ENCODE measurements at places on chromosomes 3 and 15.

GRCh38 chr3:182671942-182672341 is 121.4 kb upstream of the ATP11B start:
- DNase-seq: no peak

GRCh38 chr3:45704301-45704943 is 15.2 kb downstream of the SACM1L start:
- DNase-seq: no peak

DNA sequence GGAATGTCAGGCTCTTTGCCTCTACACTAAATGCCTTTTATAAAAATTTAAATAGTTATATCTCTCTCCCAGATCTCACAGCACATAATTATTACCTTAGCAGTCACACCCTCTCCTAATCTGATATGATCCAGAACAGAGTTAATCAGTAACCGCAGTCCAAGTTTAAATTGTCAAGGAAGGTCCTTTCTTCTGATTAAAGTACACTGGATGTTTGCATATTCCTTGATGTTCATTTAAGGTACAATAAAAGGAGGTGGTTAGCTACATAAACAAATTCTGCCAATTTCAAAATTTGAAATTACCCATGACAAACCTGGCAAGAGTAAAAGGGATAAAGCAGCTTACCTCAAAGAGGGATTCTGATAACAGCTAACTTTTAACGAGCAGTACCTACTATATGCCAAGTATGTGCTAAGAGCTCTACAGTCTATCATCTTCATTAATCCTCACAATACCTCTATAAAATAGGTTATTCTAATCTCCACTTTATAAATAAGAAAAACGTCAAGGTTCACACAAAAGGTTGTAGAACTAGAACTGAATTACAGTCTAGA is 4.3 kb downstream of the GOLIM4 start:
- no peak for DNase-seq

- no peak for DNase-seq
These were observed 364.9 kb upstream of the DPPA4 start for GRCh38 chr3:109702252-109702651.

GRCh38 chr15:48984021-48984710 is 20.4 kb upstream of the SHC4 start:
- no peak for DNase-seq

DNA sequence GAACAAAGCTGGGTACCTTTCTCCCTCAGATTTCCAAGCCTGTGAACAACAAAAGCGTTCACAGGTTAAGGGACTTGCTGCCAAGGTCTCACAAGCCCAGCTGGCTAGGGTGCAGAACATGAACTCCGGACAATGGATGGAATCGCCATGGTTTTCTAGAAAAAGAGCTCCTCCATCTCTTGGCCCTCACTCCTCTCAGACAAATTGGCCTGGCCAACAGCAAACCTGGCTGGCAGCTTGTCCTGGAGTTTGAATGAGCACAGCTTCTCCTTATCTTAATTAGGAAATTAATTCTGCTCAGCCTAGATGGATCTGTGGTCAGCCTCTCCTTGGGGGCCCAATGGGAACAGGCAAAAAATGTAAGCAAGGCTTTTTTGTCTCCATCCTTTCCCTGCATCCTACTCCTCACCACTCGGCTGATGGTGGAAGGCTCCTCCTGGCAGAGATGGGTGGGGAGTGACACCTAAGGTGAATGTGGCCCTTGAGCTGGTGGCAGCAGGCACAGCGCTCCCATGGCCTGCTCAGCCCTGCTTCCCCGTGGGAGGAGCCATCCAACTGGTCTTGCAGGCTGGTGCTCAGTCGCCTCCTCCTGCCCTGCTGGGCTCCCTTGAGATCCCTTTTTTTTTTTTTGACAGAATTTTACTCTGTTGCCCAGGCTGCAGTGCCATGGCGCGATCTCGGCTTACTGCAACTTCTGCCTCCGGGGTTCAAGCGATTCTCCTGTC is 5.8 kb downstream of the KLHL25 start:
- no peak for DNase-seq

DNA sequence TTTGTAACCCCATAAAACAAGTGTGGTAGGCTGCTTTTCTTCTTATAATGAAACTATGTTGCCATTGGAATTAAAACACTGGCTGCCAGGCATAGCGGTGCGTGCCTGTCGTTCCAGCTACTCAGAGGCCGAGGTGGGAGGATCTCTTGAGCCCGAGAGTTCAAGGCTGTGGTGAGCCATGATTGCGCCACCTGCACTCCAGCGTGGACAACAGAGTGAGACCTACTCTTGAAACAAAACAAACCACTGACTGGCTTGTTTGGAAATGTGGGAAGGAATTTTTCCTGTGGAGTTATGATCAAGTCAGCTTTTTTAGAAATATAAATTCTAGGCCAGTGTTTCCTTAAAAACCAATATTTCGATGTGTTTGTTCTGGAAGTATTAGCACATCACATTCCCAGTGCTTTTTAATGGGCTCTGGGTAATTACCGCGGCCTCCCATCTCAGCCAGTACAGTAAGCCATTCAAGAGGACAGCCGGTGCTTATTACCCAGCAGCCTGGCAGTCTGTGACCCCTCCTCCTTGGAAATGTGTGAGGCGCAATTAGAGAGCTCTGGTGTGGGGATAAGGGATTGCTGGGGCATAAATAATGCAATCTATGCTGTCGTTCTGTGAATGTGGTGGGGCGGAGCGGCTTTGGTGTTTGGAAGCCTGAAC is 58.3 kb upstream of the TRAK1 start:
- peak; percentile 97 for DNase-seq

GRCh38 chr3:40096661-40097111 is 212.8 kb upstream of the EIF1B start:
- no peak for DNase-seq

DNA sequence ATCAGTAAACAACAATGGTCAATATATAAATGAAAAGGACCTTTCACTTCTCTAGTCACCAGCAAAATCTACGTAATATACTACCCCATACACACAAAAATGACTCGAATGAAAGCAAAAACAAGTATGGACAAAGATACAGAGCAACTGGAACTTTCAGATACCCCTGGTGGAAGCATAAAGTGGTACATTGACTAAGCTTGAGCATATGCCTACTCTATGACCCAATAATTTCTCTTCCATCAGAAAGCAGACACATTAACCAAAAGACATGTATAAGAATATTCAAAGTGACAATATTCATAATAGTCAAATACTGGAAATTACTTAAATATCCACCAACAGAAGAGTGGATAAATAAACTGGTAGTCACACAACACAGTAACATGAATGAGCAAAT is 86.0 kb downstream of the EFL1 start:
- DNase-seq: no peak

DNA sequence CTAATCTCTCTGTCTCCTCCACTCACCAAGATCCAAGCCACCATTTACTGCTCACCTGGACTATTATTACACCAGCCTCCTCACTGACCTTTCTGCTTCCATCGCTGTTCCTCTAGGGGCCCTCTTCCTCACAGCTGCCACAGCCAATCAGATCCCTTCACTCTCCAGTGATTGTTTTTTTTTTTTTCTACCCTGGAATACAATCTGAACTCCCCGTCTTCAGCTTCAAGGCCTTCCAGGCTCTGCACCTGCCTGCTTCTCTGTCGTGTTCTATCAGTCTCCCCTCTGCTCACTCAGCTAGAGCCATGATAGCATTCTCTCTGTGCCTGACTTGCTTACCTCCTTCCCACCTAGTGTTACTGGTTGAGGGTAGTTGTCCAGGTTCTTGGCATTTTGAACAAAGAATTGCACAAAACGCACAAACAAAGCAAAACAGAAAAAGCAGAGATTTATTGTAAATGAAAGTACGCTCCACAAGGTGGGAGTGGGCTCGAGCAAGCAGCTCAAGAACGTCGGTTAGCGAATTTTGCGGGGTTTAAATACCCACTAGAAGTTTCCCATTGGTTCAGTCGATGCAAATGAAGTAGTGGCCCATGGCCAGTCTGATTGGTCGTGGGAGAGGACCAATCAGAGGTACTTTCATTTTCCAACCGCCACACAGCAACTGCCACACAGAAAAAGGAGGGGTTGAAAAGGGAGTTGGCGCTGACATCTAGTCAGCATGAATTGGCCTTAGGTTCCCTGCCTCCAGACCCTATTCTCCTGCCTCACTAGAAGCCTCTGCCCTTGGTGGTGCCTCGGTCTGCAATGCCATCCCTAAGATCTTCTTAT is 188.9 kb downstream of the TLE3 start:
- DNase-seq: peak; percentile 75

GRCh38 chr15:64013179-64014062 is 32.9 kb downstream of the DAPK2 start:
- peak; percentile 30 for DNase-seq

GRCh38 chr3:128343287-128344051 is 123.2 kb downstream of the DNAJB8 start:
- no peak for DNase-seq

GRCh38 chr3:37591116-37591781 is 270.4 kb upstream of the CTDSPL start:
- peak; percentile 32 for DNase-seq

GRCh38 chr3:56819016-56819809 is 17.5 kb upstream of the ARHGEF3 start:
- DNase-seq: no peak

- no peak for DNase-seq
These were observed 197.0 kb downstream of the KLF13 start for GRCh38 chr15:31523655-31524049.

- peak; percentile 29 for DNase-seq
These were observed 28.4 kb downstream of the RASGRP1 start for GRCh38 chr15:38536201-38536676.

- DNase-seq: no peak
These were observed 9.3 kb downstream of the PARL start for GRCh38 chr3:183875411-183875810.

GRCh38 chr15:67115586-67115969 is 50.2 kb downstream of the SMAD3 start:
- DNase-seq: no peak

- DNase-seq: peak; percentile 98
These were observed at the start of gene GFM1 for GRCh38 chr3:158644345-158644908. Gene GFM1 (plus strand): TSS chr3:158644527. CDS start chr3:158644635, 108 bp downstream.

GRCh38 chr15:88998980-88999713 is 86.0 kb upstream of the MFGE8 start:
- DNase-seq: no peak

DNA sequence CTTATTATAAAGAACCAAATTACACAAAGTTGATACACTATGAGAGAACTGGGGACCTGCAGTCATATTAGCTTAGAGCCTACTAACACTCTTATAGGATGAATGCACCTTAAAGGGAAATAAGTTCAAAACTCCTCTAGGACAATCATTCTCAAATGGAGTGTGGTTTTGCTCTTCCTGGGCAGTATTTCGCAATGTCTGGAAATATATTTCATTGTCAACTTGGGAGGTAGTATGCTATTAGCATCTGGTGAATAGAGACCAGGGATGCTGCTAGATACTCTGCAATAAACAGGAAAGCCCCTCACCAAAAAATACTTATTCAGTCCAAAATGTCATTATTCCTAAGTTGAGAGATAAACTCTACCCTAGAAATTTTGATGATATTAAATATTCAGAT is 451.4 kb upstream of the ARPP21 start:
- no peak for DNase-seq

DNA sequence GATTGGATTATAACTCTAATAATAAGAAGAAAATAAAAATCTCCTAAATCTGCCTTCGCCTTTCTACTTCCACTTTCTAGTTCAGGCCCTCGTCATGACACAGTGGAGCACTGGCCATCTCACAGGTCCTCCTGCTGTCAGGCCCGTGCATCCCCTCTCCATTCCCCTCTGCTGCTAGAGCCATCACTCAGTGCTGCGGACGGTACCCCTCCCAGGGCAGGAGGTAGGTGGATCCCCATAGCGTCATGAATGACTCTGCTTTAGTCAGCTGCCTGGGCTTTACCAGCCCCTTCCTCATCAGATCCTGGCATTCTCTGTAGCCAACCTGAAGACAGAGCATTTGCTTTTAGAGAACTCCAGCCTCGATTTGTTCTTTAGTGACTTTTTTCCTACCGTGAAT is 12.0 kb upstream of the PPP1R2 start:
- no peak for DNase-seq

GRCh38 chr15:42449770-42450424 is 41.0 kb downstream of the ZNF106 start:
- no peak for DNase-seq

DNA sequence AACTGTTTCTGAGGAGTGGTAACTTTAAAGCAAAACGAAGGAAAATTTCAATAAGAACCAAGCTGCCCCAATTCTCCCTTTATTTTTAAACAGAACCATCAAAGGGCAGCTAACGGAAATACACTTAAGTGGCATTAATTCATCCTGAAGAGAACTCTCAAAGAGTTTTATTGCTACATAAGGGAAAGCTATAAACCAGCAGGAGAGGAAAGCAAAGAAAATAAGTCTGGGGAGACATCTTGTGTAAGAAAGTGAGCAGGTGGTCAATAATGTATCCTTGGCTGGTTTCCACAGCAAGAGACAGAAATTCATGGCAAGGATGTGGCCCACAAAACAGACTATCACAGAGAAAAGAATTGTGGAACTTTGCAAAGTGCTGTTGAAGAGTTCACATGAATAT is 40.0 kb upstream of the CMSS1 start:
- DNase-seq: no peak

GRCh38 chr15:45650889-45651525 is 16.2 kb downstream of the SQOR start:
- no peak for DNase-seq

- DNase-seq: no peak
These were observed 74.5 kb downstream of the NSUN3 start for GRCh38 chr3:94137377-94137776.

DNA sequence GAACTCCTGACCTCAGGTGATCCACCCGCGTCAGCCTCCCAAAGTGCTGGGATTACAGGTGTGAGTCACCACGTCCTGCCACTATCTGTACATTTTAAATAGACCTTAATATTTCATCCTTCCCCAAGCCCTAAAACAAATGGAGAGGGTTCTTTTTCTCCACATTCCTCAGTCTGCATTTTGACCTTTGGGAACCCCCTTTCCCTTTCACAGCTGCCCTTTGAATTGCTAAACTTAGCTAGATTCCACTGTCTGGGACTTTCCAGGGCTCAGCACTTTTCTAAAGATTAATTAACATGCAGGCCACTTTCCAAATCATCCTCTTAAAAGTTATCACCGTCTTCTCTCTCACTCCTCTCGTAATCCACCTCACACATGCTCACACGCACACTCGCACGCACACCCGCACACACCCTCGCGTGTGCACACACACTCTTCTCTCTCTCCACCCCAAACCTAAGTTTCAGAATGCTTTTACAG is 124.2 kb downstream of the TMCO5A start:
- DNase-seq: no peak

- DNase-seq: no peak
These were observed 329.3 kb downstream of the TBL1XR1 start for GRCh38 chr3:176867681-176868663.

DNA sequence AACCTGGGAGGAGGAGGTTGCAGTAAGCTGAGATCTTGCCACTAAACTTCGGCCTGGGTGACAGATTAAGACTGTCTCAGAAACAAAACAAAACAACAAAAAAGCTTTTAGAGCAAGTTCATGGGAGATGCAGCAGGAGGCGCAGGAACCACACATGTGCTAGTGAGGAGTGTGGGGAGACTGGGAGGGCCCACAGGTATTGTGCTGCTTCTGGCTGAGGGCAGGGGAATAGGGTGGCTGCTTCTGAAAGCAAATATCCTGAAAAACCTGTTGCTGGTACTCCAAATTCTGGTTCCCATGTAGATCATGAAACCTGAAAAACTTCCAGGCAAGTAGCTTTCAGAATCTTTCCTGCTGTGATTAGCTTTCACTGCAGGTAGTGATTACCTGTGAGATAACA is 22.1 kb downstream of the TYRO3 start:
- no peak for DNase-seq

GRCh38 chr3:123347691-123348264 is 101.1 kb downstream of the ADCY5 start:
- DNase-seq: no peak

All from eye (tissue), 1 donor.